Foreskin fibroblast (primary cell): ENCODE measurements at places on chromosomes 3 and 15.
A peak's percentile ranks its signal among the peaks of the same experiment; 100 is the strongest.

DNA sequence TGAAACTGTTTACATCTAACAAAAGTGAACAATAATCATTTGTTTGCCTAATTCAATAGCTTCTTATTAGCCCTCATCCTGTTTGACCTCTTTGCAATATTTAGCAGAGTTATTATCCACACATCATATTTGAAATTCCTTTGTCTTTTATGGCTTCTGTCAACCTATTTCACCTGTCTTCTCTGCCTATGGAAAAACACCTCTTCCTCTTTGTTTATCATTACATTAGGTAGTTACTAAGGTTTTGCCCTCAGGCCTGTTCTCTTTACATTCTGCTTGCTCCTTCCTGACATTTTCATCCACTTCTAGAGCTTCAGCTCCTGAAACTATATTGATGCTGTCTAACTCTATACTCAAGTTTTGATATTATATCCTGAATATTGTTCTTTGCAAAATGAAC is 183.0 kb downstream of the SUCNR1 start:
- DNase-seq, result no peak

DNA sequence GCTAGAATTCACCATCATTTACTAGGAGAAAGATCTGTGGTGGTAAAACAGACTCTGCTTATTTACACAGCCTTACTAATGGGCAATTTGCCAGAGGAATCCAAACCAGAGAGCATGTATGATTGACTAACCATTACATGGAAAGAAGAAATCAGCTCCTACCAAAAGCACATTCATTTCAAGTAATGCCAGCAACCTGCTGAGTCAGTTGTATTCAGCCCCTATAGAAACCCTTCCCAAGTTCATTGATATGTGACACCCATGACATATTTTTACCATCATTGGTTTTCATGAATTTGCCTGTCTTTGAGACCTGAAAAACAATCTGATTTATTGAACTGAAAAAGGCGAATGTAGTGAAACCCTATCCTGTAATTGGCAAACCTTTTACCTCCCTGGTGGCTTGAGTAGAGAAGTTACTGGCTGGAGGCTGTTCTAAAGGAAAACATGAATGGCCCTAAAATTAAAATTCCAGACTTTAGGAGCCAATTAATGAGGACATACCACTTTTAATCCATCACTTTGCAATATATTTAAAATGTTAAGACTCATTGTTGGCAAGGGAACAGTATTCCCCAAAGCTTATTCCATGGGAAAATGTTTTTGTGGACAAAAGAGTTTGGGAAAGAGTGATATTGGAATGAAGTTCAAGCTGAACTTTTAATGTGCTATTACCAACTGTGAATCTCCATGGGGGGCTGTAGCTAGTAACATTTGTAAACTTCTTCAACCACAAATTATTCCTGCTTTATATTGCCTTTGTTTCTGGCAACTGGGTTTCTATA is 542.9 kb downstream of the FHIT start:
- DNase-seq, result no peak

GRCh38 chr3:9168241-9168741 is 81.2 kb downstream of the SRGAP3 start:
- no peak for DNase-seq

DNA sequence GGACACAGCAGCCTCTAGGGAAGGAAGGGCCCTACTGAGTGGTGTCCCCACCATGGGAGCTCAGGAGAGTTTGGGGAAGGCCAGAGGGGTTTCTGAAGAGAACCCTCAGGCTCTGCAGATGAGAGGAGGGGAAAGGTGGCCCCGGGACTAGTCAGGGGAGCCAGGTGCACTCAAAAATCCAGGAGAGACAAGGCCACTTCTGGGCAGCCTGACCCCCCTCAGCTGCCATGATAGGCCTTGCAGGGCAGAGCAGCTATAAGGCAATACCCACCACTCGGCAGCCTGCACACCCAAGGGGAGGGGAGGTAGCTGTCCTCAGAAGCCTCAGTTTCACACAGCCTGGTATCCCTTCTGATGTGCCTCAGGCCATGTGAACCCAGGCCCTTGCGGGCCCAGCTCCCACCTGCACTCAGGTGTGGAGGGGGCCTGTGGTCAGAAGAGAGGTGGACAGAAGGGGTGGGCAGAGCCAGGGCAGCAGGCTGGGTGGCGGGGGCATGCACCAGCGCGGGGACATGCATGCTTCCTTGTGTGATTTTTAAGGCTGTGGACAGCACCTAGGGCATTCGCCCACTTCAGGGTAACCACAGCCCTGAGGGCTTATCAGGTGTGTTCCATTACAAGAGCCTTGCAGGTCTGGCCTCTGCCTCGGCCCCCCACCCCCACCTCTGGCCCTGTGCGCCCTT is 34.6 kb downstream of the SRPRB start:
- no peak for DNase-seq

GRCh38 chr3:148329481-148330235 is 368.0 kb upstream of the AGTR1 start:
- no peak for DNase-seq

DNA sequence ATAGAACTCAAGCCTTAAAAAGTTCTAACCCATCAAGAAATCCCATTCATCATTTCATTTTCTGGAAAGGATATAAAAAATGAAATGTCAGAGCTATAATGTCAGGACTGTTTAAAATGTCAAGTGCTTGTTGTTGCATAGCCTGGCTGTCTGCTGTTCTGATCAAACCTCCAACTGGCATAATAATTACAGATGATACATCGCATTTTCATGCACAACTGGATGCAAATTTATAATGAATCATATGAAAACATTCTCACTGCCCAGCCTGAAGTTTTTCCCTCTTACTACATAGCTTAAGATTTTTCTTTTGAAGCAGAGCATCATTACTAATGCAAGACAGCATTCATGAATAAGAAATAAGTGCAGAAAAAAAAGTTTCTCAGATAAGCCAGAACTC is 46.5 kb downstream of the GUCA1C start:
- DNase-seq, result no peak

DNA sequence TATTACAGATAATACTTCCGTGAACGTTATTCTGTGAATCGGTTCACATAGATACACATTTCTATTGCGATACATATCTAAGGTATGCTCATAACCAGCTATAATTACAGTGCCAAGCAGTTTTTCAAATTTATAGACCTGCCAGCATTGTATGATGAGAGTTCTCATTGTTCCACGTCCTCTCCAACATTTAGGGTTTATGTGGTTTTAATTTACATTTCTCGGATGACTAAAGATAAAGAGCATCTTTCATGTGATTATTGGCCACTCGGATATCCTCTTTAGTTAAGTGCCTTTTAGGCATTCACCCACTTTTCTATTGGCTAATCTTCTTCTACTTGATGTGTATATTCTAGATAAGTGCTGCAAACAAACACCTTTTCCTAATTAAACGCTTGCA is 134.7 kb upstream of the CCDC54 start:
- DNase-seq, result no peak

DNA sequence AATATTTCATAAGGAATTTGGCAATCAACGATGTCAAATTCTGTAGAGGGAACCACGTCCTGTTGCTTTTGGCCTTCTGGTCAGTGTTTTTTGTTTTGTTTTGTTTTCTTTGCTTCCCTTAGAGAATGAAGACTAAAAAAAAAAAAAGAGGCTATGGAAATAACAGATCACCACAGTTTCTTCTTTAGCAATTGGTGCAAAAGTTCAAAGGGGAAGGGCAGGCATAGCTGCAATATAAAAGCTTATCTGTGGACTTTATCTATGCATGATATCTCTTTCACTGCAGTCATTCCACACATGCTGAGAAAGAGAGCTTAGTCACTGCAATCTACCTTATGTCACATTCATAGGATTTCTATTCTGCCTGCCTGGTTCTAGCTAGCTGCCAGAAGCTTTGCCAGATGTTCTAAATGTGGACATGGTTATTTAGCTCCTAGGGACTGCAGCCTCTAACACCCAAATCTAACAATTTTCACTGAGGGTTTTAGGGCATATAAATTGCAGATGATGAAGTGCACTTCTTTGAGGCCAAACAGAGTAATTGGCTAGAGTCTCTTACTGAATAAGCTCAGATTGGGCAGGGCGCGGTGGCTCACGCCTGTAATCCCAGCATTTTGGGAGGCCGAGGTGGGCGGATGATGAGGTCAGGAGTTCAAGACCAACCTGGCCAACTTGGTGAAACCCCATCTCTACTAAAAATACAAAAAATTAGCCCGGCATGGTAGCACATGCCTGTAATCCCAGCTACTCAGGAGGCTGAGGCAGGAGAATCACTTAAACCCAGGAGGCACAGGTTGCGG is 637.2 kb downstream of the NTRK3 start:
- DNase-seq, result peak; percentile 22

GRCh38 chr15:76151599-76151974 is 91.8 kb downstream of the TMEM266 start:
- DNase-seq, result no peak

GRCh38 chr3:134291319-134292254 is 40.9 kb upstream of the RYK start:
- peak; percentile 75 for DNase-seq

DNA sequence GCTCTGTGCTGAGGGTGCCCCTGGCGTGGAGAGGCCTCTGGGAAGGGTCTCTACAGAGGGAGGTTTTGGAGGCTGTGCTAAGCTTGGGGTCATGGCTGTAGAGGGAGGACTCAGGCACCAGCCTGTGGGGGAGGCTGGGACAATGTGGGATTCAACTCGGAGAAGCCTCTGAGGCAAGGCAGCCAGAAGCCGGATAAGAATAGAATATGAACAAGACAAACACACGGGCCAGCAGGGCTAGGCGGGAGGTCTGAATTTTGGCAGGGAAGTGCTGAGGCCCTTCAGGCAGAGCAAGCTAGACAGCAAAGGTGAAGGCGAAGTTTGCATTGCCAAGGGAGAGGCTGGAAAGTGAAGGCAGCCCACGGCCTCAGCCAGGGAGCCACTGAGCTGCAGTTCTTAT is 612.1 kb upstream of the NR2F2 start:
- DNase-seq, result no peak

DNA sequence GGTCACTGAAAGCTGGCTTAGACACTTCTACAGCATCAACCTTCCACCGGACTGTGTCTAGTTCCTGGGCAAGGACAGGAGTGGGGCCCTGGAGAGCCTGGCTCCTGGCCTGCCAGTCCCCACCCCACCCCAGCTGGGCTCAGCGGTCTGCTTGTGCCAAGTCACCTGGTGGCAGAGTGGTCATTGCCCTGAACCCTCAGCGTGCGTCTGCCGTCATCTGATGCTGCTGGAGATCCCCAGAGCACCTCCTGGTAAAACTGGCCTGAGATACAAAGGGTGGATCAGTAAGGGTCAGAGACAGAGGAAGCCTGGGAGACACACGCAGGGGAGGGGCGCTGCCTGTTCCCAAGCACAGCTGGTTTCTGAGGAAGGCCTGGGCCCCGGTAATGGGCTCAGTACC is 16.7 kb downstream of the ITIH4 start:
- no peak for DNase-seq

DNA sequence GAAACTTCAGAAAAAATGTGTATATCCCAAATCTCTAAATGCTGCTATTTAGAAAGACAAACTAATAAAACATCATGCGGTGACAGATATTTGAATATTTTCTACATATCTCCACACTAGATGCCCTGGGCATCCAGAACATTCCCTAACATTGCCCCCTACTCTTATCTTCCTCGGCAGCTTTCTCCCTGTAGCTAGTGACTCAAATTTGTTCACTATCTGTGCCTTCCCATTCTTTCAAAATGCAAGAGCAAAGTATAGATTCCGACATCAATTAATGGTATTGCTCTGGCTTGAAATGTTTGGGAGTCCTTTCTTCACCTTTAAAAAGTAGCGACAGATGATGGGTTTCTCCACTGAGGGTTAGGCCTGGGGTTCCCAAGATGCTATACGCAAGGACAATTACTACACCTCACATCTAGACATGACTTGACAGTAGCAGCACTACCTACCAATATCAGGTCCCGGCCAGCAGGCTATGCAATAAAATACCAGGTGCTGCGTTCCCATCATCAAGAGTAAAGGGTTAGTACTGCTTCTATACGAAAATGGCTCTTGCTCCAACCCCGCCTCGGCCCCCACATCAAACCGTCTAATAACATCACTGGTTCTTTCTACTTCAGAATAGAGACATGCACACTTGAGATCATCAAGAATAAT is 631 bp downstream of the UBR1 start:
- DNase-seq, result no peak
